Kidney glomerular epithelial cell (primary cell): ENCODE measurements at places on chromosomes 2 and 18.
A peak's percentile ranks its signal among the peaks of the same experiment; 100 is the strongest.

DNA sequence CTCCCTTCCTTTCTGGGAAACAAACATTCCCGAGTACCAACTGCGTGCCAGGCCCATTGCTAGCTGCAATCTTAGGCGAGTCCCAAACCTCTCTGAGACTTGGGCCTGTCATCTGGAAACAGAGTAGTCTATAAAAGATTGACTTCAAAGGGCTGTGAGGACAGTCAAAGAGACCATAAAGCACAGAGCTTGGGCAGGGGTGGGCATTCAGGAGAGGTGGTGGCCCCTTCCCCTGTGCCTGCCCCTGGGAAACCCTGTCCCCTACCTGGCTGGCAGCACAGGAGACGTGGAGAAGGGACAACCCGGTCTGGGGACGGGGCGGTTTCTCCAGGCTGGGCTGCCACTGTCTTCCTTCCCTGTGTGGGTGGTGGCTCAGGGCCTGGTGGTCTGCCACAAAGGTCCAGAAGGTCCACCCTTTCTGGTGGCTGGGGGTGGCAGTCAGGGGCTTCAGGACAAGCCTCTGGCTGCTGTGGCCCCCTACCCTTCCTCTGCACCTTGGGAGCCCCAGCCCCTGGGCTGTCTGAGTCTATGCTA is 33.9 kb upstream of the FOSL2 start:
- DNase-seq, result no peak

- DNase-seq, result peak; percentile 35
Measured at GRCh38 chr2:199378948-199379650, 78.6 kb downstream of the SATB2 start.

DNA sequence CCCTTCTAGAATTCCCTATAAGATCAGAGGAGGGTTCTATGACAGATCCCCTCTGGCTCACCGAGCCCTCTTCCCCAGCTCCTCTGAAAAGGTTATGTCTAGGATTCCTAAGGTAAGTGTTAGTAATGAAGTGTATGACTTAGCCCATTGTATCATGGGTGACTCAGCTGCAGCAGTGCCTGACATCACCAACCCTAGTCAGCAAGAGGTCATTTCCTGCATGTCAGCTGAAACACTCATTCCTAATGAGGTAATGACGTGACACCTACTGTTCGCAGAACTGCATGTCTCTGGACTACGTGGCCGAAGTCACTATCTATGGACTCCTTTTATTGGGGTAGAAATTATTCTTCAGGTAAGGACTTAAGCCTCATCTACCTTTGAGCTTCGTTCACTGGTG is 196.1 kb upstream of the MYT1L start:
- no peak for DNase-seq

DNA sequence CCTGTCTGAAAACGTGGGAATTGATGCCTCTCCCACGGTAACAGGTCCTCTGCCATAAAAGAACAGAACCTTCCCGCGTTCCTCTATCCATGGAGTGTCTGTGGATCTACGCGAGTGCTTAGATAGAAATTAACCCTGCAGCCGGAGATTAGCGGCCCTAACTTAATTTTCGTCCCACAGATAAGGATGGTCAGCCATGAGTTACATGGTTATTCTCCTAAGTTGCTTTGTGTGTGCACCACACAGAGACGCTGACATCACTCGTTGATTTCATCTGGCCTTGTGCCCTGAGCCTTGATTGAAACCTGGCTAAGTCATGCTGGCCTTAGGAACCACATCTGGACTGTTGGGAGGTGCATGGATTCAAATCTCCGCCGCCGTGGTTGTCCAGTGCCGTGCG is 132.1 kb downstream of the GBX2 start:
- no peak for DNase-seq

GRCh38 chr18:49071317-49071716 is 120.6 kb upstream of the SMAD7 start:
- no peak for DNase-seq

DNA sequence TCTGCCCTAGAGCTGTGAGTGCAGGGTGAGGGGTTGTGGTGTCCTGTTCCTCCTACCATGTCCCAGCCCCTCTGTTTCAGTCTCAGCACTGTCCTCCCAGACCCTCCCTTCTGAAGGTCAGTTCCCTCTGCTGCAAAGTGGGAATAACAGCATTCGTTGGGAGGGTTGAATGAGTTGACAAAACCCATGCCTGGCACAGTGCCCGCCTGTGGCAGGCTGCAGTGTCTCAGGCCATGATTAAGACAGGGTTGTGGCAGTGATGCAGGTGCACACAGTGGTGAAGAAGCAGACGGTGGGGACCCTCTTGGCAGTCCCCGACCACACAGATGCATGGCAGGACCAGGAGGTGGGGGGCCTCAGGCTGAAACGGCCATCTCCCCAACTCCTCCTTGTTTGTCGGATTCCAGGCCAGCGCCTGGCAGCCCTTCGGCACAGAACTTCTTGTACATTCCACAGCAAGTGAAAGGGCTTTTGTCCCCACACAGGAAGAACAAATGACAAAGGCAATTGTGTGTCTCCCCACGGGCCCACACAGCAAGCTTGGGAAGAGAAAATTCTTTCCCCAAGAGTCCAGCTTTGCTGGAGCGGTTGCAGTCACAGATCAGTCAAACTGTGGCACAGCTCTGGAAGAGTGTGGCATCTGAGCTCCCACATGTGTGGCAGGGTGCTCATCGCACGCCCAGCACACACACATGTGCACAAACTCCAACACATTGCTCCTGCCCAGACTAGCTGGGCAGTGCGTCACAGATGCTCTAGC is 92.0 kb upstream of the MSH2 start:
- no peak for DNase-seq

DNA sequence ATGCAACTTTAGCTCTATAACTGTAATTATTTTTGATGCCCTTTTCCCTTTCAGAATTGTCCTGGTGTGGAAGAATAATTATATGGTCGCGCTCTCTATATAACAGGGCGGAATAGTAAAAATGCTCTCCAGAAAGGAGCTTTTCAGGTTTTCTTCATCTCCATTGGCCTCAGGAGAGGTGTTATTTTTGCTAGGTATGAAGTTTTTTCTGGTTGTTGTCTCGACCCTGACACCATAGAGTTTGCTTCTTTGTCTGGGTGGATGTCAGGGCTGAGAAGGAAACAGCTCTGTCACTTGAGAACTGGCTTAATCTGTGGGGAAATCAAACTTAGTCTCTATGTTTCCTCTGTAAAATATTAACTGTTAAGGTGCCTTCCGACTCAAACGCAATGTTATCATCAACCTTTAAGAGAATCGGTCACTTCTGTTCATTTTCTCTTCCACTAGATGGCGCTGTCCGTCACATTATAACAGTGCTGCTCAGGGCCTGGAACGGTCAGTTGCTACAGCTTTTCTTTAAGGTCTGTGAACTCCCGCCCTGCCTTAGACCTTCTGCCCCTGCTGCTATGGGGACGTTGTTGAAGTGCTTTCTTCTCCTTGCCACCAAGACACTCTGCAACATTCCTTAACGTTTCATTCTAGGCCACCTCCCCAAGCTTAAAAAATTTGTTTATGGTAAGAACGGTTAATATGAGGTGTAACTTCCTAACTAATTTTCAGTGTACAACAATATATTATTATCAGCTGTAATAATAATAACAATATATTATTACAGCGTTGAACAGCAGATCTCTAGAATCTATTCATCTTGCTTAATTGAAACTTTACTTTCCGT is 23.8 kb upstream of the SERPINB12 start:
- peak; percentile 70 for DNase-seq

DNA sequence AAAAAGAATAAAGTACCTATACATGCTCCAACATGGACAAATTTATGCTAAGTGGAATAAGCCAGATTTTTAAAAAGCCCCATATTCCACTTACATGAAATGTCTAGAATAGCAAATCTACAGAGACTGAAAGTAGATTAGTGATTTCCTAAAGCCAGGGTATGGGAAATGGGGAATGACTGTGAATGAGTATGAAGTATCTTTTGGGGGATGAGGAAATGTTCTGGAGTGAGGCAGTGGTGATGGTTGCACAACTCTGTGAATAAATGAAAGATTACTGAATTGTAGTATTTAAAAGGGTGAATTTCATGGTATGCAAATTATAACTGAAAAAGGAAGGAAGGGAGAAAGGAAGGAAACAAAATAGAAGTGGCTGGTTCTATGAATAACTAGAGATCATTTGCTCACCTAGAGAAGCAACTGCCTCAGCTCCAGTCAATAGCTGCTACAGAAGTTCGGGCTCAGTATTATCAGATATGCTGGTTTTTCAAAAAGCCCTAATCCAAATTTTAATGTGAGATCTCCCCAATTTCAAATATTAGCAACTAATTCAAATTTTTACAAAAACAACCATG is 39.3 kb downstream of the MAP3K2 start:
- DNase-seq, result no peak

DNA sequence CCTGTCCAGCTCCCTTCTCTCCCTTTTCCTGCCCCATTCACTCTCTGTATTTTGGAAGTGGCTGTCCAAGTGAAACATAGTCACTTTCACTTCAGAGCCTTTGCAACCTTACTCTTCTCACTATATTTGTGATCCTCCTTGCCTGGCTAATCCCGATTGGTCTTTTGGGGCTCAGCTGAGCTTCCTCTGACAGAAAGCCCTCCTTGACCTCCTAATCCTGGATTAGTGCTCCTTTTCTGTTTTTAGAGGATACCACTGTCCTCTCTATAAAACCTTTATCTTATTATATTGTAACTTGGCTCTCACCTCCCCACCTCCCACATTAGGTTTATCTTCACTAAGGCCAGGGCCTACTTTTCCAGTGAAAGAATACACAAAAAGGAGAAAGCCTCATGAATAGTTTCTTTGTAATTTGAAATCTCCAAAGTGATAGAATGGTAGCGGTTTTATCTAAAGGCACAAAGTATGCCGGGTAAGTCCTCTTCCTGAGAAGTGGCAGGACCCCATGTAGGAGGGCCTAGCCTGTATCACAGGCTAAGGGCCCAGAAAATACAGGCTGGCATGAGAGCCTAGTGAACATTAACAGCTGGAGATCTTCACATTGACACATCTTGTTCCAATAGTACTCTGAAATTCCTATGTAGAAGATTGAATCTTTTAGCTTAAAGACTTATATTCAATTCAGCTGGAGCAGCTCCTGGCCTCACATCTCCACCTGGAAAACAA is 83.1 kb upstream of the GAREM1 start:
- DNase-seq, result no peak

- no peak for DNase-seq
Measured at GRCh38 chr2:134122610-134123009, 131.3 kb upstream of the MGAT5 start.

DNA sequence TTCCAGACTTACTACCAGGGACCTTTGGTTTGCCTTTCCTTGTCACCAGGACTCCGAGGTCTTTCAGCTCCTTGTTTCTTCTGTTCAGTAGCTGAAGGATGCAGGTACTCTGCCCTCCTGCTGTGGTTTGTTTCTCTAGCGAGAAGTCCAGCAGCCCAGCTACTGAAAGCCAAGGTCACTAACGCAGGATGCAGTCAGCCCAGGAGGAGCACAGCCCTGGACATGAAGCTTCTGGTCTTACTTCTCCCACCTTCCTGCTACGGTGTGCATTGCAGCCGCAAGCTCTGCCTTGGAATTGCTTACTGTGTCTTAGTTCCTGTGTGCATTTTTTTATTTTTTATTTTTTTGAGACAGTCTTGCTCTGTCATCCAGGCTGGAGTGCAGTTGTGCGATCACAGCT is 62.4 kb downstream of the DGKD start:
- DNase-seq, result no peak

GRCh38 chr2:45299361-45299760 is 290.1 kb upstream of the SIX2 start:
- no peak for DNase-seq

DNA sequence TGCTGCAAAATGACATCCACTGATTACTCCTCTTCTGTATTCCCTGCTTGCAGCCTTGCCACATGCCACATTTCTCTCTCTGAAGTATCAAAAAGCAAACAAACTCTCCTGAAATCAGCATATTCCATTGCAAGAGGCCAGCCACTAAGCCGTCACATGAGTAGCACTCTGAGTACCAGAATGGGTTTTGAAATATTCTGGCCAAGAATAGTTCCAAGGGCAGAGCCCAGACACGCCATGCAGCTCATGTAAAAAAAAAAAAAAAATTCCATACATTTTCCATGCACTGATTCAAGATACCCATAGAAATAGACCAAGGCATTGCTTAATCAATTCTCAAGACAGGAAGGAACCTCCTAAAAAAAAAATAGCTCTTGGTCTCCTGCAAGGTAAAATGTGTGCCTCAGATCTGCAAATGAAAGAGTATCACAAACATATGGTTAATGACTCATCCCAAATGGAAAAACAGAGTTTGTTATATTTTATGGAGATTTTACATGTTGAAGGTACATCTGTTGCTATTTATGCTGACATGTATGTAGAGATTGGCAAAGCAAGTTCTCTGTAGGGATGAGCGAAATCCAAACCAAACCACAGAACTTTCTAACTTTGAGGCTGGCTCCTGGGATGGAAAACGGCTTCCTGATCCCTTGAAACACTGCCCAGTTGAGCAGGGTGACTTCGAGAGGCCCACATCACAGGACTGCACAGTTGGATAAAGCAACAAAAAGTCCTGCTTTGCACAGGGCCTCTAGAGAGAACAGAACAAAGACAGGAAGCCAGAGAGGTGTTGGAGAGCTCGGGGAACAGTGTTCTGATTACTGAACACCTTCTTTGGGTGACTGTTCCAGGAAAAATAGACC is 346.2 kb downstream of the ZNF521 start:
- no peak for DNase-seq

GRCh38 chr18:55280503-55280902 is 307.5 kb downstream of the TCF4 start:
- DNase-seq, result no peak

DNA sequence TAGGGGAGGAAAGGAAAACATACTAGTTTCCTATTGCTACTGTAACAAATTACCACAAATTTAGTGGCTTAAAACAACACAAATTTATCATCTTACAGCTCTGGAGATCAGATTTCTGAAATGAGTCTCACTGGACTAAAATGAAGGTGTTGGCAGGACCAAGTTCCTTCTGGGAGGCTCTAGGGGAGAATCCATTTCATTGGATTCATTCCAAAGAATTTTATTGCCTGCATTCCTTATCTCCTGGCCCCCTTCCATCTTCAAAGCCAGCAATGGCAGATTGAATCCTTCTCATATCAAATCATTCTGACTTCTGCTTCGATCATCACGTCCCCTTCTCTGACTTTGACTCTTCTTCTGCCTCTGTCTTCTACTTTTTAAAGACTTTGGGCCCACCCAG is 250.9 kb downstream of the IRS1 start:
- DNase-seq, result peak; percentile 10

DNA sequence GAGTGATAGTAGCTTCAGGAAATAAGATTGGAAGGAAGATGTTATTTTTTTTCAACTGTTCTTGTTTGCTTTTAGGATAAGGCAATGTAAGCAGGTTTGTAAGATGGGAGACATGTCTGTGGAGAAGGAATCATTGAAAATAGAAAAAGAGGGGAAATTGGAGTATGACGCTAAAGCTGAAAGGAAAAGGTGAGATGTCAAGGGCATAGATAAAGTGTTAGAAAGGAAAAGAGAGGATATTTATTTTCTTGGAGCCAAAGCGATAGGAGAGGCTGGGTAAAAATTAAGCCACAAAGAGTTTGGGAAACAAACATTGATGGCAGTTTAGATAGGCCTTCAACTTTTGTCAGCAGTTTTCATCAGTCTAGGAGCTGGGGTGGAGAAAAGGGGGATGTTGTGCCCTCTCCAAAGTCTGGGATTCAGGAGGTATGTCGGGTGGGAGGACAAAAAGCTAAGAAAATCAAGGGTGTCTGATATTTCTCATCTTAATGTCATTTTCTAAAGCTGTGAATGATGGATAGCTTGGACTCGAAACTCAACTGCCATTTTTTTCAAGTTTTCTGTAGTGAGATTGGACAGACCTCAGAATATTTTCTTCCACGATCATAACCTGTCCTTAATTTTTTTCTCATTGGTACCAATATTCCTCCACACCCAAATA is 63.3 kb downstream of the MAPRE2 start:
- no peak for DNase-seq

GRCh38 chr2:192307530-192307929 is 112.8 kb upstream of the TMEFF2 start:
- no peak for DNase-seq

- peak; percentile 91 for DNase-seq
Measured at GRCh38 chr2:10278029-10278762, 24.5 kb upstream of the HPCAL1 start.
